Eye (tissue), 1 donor: ENCODE measurements at places on chromosomes 7 and 10.

GRCh38 chr7:2577914-2578680, 19.3 kb downstream of the IQCE start:
- no peak for DNase-seq

GRCh38 chr10:122879339-122880273, at the start of gene FAM24B:
FAM24B (minus strand) TSS chr10:122879581; CDS start chr10:122850515, 29,066 bp downstream.
- DNase-seq, result peak; percentile 99

- no peak for DNase-seq
Observed at GRCh38 chr7:44236333-44236728, 35.6 kb downstream of the YKT6 start.

- no peak for DNase-seq
Observed at GRCh38 chr7:7446616-7447015, 89.1 kb downstream of the COL28A1 start.

- DNase-seq, result no peak
Observed at GRCh38 chr10:101110856-101111523, 20.1 kb upstream of the TLX1 start.

DNA sequence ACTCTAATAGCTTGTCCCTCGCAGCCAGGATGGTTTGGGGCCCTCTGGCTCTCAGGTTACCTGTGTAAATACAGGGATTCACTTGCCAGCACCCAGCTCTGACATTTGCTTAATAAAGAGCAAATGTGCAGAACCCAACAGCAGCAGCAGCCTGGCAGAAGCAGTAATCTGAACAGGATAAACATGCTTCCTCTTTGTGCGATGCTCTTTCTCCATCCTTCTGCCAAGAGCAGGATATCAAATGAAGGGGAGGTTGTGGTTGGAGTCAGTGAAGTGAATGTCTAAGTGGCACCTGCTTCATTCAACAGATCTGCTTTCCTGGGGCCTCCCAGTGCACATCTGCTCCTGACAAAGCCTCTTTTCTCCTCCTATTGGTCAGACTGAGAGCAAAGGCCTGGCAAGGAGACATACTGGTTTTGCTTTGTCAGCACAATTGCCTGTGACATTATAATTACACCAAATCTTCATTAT, 130.3 kb downstream of the NRF1 start:
- peak; percentile 60 for DNase-seq

GRCh38 chr10:25101461-25102146, 73.2 kb upstream of the GPR158 start:
- DNase-seq, result no peak

DNA sequence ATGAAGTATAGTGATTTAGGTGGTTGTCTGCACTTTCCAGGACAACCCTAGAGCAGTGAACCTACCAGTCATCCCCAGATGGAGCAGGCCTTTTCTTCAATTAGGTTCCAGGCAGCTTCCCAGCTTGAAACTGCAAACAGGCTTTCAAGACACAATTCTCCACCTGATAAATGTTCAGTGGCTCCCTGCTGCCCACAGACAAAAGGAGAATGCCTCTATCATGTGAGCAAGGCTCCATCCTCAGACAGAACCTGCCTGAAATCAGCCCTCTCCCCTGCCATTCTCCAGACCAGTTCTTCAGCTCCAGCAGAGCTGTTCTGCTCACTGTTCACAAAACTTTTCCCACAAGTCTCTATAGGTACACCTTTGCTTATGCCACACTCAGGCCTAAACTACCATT, 22.1 kb downstream of the RELN start:
- no peak for DNase-seq

- DNase-seq, result no peak
Observed at GRCh38 chr7:128874140-128875031, 11.7 kb downstream of the ATP6V1F start.

DNA sequence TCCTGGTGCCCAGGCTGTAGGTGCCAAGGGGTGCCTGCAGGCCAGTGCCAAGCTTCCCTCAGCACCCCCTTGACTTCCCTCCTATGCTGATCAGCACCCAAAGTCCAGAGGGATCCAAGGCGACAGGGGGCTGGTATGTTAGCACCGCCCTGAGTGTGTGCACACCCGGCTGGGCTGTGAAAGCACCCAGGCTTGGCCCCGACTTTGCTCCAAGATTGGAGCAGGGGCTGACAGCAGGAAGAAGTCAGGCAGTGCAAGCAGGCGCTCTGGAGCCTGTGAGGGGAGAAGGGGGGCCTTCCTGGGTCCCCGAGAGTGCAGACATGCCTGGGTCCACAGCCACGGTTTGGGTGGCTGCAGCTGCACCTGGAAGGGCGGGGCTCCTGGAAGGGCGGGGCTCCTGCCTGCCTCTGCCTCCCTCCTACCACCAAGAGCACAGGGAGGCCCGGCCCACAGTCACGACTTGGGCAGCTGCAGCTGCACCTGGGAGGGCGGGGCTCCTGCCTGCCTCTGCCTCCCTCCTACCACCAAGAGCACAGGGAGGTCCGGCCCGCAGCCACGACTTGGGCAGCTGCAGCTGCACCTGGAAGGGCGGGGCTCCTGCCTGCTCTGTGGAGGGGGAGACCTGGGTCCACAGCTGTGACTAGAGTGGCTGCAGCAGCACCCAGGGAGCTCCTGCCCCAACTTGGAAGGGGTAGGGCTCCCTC, 30.2 kb upstream of the ZMYND11 start:
- DNase-seq, result no peak

DNA sequence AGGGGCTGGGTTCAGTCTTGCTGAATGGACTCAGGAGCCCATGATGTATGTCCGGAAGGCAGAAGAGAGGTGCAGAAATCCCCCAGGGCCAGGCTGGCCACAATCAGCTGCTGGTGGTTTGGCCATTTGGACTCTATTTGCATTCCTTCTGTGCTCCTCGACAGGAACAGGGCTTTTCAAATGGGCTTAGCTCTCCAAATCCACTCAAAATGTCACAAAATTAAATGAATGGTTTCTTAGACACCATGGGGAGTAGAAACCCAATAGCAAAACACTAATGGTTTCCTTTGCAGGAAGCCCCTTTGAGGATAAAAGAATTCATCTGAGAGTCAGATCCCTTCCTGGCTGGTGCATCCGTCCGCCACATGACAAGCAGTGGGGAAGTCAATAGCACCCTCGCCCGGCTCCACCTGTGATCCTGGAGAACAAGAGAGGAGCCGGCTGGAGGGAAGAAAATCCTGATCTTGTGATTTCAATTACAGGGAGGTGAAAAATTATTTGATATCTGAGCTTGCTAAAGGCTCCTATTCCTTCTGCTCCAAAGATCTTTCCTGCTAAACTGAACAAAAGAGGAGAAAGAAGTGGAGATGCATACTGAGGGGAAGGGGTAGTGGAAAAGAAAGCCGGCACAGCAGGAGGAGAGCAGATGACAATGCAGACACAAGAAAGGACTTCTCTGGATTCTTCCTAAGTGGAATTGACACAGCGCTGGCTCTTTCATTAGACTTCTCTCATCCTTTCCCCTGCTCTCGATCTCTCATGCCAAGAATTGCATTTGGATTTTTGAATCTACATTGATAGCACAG, 190.7 kb downstream of the C7orf25 start:
- peak; percentile 70 for DNase-seq

DNA sequence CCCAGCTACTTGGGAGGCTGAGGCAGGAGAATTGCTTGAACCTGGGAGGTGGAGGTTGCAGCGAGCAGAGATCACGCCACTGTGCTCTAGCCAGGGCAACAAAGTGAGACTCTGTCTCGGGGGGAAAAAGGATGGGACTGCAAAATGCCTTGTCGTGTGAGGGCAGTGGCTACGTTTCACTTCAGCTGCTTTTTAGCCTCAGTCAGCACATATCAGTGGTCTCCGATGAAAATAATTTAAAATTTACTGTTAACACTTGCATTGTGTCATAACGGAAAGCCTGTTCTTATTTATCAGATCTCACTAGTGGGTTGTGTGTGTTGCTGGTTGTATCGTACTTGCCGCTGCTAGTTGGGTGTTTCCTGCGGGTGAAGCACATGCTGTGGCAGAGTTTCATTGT, 61.9 kb downstream of the RBM33 start:
- DNase-seq, result no peak

GRCh38 chr7:10720042-10720441, 253.6 kb upstream of the PHF14 start:
- DNase-seq, result no peak

DNA sequence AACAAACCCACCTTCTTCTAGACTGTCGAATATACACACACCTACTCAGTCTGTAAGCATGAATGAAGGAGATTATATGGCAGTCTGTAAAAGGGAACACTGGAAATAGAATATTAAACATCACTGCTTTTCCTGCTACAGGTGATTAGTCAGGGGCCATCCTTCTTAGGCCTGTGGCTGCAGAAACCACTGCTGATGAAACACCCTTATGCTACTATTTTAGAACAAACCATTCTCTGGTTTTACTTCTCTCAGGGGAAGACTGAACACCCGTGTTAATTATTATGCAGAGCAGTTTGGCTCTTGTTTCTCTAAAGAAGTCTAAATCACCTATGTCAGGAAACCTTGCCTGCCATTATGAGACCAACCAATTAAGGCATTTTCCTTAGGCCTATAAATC, 351.1 kb upstream of the KLF6 start:
- DNase-seq, result no peak

DNA sequence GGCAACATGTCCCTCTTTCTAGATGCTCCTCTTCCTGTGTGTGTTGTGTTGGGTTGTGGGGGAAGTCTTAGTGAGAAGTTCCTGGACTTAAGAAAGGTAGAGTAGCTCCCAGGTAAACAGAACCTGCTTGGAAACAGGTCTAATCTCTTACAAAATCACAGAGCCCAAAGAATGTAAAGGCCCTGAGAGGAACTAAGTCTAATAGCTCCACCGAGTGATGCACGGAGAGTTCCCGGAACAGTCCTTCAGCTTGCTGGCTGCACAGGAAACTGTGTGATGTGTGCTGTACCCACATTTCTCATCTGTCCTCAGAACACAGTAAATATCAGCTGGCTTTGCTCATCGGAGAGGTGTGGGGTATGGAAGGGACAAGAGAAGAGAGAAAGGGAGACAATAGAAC, 182.6 kb upstream of the LYZL1 start:
- DNase-seq, result no peak

DNA sequence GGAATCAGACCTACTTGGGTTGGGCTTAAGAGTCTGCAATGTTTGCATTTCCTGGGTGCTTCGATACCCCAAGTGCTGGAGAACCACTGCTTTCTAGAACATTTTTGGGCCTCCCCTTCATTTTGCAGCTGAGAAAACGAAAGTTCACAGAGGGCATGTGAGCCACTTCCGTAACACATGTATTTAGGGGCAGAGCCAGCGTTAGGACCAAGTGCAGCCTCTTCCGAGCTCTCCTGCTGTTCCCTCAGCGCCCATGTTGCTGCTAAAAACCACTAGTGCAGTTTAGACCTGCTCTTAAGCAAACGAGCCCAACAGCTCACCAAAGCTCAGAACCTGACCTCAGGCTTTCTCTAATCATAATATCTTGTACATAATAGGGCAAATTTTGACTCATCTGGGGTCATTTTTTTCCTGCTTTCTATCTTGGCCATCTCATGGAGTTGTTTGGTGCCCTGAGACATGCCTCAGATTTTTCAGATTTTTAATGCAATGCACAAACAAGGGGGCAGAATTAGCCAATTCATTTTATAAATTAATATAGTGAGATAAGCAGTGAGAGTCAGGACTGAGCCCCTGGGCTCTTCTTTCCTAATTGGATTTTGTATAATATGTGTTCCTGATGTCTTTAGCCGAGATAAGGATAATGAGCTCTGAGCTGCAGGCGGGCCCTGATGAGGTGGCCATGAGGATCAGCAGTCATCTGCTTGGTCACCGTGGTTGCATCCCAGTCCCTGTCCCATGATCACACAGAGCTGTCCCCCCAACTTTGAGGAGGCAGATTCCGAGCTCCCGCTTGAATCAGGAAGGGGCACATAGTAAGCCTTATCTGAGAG, 12.9 kb downstream of the BAG3 start:
- no peak for DNase-seq

DNA sequence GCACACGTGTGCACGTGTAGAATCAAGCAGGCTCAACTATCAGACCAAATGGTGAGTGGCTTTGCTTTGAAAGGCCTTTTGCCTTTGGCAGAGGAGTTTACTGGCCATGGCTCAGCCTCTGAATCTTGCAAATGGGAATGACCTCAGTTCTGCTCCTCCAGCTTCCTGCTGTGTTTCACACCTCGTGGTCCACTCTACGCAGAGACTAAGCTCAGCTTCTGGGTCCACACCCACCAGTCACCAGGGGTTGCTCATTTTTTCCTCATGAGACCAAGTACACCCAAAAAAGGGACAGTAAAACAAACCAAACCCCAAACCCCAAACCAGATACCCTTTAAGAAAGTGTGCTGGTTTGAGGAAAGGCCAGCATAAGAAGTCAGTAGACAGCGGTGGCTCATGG, 236.4 kb downstream of the DNAJB6 start:
- DNase-seq, result no peak

- no peak for DNase-seq
Observed at GRCh38 chr7:45192621-45193041, 35.0 kb downstream of the RAMP3 start.

- no peak for DNase-seq
Observed at GRCh38 chr7:98285157-98286092, 3.9 kb downstream of the BRI3 start.

- DNase-seq, result no peak
Observed at GRCh38 chr7:1889556-1890181, 219.6 kb downstream of the ELFN1 start.

DNA sequence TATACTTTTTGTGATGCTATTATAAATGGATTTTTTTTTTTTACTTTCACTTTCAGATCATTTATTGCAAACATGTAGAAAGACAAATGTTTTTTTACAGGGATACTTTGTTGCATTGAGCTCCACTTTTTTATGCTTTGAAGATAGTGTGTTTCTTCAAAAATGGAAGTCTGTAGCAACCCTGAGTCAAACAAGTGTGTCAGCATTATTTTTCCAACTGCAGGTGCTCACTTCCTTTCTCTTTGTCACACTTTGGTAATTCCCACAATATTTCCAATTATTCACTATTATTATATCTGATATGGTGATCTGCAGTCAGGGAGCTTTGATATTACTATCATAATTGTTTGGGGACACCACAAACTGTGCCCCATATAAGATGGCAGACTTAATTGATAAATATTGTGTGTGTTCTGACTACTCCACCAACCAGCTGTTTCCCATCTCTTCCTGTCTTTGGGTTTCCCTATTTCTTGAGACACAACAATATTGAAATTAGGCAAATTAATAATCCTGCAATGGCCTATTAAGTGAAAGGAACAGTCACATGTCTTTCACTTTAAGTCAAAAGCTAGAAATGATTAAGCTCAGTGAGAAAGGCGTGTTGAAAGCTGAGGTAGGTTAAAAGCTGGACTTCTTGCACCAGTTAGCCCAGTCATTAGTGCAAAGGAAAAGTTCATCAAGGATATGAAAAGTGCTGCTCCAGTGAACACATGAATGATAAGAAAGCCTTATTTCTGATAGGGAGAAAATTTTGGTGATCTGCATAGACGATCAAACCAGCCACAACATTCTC, 231.3 kb upstream of the SH2B2 start:
- DNase-seq, result no peak

GRCh38 chr10:128113026-128113425, 13.2 kb downstream of the MKI67 start:
- DNase-seq, result no peak

- no peak for DNase-seq
Observed at GRCh38 chr7:89377219-89377618, 581.7 kb upstream of the TEX47 start.

GRCh38 chr10:87921931-87922688, 58.7 kb downstream of the PTEN start:
- no peak for DNase-seq
